Left cardiac atrium (tissue), 4 donors: ENCODE measurements at places on chromosomes 5 and 9. TPM values are rescaled to one million over a fixed set of nuclear protein-coding genes. Genes with fewer than 3 reads are reported as not detected.
A peak's percentile ranks its signal among the peaks of the same experiment; 100 is the strongest.

The ANKDD1B gene
- total RNA-seq = not detected

The CATSPER3 gene
- 0.68 TPM for total RNA-seq

The KLHL9 gene
- 14.1 TPM for total RNA-seq

The MCC gene
- total RNA-seq = 18.2 TPM

The ADRB2 gene
- 5.8 TPM for total RNA-seq

- no peak for DNase-seq
These were observed 12.7 kb downstream of the RLN1 start for GRCh38 chr9:5326893-5327548.

GRCh38 chr5:154251529-154251928 is 61.0 kb downstream of the GALNT10 start:
- no peak for DNase-seq

- peak; percentile 66 for DNase-seq
These were observed 170.5 kb downstream of the ARHGEF28 start for GRCh38 chr5:73796164-73797131.

DNA sequence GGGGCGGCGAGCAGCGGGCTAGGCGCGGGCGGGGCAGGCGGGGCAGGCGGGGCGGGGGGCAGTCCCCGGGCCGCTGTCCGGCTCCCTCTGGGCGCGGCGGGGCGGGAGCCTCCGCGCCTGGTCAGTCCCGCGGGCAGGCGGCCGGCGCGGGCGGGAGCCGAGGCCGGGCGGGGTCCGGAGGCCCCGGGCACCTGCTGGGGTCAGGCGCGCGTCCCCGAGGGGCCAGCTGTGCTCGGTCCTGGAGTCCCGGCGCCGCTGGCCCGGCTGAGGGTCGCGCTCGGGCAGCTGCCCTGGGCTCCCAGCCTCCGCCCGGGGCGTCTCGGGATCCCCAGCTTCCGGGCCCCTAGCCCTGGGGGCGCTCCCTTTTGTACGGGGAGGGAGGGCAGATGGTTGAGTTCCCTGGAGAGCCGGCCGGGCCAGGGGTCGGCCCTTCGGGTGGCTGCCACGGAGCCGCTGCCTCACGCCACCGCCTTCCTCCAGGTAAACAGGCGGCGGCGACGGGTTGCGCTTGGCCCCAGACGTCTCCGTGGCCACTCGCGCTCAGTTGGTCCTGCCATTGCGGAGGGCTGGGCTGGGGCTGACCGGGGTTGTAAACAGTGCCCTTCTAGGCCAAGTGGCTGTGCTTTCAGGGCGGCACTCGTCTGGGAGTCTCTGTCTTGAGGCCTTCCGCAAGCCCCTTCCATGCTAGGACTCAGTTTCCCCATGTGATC is 473 bp downstream of the ZBTB34 start:
- DNase-seq = no peak

DNA sequence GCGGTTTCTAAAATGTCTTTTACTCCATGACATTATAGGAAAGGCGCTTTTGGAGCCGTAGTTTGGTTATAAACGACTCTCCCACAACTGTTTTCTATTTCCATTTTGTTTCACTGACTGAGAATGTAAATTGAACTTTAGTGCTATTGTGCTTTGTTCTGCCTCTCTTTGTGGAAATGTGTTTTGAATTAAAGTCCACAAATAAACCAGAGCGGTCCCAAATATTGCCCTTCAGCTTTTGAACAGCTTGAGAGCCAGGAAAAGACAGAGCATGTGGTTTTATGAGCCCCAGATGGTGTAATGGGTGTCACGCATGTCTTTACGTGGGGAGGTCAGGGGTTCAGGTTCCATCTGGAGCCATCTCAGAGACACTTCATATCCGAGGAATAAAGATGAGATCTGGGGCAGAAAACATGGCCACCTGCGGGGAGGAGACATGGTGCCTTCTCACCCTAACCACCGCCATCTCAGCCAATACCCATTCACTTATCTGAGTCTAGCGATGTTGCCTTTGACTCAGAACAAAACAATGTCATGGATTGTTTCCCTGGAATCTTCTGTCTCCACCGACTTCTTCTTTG is 42.5 kb upstream of the ROR2 start:
- no peak for DNase-seq

DNA sequence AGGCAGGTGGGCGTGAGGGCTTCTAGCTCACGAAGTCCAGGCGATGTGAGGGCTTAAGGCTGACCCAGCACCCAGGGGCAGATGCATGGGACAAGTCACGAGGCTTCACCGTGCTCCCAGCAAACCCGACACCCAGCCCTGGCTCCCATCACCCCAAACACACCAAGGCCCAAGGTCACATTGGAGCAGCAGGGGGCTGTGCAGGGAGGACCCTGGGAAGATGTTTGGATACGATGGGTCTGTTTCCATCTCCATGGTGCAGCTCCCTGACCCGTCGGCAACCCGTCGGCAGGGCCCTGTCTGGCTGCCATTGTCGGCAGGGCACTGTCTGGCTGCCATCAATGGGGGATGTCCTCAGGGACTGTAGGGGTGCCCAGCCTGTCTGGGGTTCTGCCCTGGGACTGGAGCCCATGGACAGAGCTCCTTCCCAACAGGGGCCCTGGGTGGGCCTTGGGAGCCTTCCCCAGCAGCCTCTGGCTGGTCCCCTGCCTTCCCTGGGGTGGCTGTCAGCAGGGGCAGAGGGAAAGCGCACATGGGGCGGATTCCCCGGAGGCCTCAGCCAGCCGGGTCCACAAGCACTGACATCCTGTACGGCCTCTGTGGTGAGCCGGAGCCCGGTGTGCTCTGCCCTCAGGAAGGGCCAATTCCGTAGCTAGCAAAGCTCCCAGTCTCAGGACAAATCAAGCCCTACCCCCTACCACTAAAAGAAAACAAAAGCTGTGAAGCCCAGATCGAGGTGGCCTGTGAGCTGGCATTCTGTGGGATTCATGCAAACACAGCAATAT is 47.1 kb downstream of the NACC2 start:
- DNase-seq = no peak
